D721Med (cell line): ENCODE measurements at places on chromosomes 7 and 10.

GRCh38 chr7:11706666-11707605, 125.1 kb downstream of the THSD7A start:
- DNase-seq: no peak

GRCh38 chr10:52940921-52941320, 168.3 kb upstream of the MBL2 start:
- no peak for DNase-seq

DNA sequence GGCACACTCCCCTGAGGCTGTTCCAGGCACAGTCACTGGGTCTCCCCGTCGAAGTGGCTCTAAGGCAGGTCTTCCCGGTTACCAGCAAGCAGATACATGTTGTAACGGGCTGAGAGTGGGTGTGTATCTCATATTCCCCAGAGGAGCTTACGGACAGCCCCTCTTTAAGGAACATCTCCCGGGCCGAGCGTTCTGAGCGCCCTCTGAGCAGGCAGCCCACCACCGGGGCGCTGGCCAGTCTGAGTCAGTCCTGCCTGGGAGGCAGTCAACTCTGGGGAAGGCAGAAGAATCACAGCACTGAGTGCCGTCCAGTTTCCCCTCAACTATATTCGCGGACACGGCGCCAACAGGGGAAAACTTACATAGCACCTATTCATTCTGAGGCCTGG, 117.4 kb downstream of the LHPP start:
- DNase-seq: no peak

- no peak for DNase-seq
Measured at GRCh38 chr10:79431428-79431827, 14.0 kb downstream of the ZCCHC24 start.

GRCh38 chr7:34596887-34597286, 61.1 kb upstream of the NPSR1 start:
- DNase-seq: no peak

DNA sequence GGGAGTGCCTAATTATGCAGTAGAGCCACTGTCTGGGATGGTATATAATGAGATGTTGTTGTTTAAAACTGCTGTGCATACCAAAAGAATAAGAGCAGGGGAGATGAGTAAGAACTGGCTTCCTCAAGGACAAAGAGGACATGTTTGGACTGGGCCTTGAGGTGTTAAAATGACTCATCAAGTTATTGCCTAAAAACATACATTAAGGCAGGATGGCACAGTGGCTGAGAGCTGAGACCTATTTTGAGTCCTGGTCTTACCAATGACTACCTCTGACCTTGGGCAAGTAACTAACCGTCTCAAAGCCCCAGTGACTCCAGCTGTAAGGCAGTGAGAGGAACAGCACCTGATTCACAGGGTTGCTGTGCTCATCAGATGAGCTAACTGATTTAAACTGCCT, 71.1 kb downstream of the CFAP58 start:
- DNase-seq: no peak

- no peak for DNase-seq
Measured at GRCh38 chr10:25820874-25821273, 113.2 kb upstream of the MYO3A start.

- DNase-seq: no peak
Measured at GRCh38 chr10:4370376-4370775, 455.6 kb upstream of the AKR1E2 start.

DNA sequence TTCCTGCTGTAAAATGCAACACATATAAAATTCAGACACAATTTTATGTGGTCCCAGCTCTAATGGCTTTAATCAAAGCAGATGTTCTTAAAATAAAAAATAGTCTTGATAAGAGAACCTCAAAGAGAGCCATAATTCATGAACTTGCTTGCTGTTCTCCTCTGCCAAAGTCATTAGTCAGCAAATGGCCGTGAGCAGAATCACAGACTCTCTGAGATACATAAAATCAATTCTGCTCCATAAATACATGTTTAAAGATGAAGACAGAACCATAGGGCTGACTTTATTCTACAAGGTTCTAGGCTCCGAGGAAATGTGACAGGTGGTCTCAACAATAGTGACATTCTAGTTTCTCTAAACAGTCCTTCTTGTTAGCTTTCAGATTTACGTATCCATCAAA, 29.8 kb downstream of the HSPA12A start:
- no peak for DNase-seq

GRCh38 chr10:22518167-22518724, 172.9 kb downstream of the SPAG6 start:
- no peak for DNase-seq

- no peak for DNase-seq
Measured at GRCh38 chr7:75024922-75025321, 48.7 kb downstream of the RCC1L start.

DNA sequence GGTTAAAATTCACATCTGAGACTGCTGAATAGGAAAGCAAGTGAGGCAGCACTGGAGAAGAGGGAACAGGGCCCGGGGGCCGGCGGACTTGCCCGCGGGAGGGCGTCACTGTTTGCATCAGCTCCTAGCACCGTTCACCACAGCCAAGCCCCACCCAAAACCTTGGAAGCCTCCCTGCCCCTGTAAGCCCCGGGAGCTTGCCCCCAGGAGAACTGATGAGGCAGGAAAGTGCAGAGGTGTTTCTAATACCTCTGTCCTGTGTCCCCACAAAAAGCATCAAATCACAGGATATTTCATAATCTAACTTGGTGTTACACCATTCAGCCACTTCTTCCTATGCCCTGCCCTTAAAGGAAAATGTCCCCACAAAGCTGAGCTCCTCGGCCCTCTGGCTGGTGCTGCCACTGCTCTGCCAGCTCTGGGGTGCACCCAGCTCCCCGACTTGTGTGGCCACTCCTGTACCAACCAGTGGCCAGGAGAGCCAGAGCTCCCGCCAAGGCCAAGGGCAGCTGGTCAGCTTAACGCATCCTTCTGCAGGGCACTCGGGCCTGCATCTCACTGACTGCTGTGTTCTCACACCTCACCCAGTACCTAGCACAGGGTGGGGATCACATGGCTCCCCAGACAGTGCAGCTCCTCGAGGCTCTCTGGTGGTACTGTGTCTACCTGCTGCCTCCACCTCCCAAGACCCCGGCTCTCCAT, 47.3 kb upstream of the CNPY1 start:
- DNase-seq: no peak

- no peak for DNase-seq
Measured at GRCh38 chr10:48729222-48729621, 44.5 kb downstream of the WDFY4 start.

GRCh38 chr10:48215486-48216203, 58.9 kb downstream of the FRMPD2 start:
- DNase-seq: no peak

DNA sequence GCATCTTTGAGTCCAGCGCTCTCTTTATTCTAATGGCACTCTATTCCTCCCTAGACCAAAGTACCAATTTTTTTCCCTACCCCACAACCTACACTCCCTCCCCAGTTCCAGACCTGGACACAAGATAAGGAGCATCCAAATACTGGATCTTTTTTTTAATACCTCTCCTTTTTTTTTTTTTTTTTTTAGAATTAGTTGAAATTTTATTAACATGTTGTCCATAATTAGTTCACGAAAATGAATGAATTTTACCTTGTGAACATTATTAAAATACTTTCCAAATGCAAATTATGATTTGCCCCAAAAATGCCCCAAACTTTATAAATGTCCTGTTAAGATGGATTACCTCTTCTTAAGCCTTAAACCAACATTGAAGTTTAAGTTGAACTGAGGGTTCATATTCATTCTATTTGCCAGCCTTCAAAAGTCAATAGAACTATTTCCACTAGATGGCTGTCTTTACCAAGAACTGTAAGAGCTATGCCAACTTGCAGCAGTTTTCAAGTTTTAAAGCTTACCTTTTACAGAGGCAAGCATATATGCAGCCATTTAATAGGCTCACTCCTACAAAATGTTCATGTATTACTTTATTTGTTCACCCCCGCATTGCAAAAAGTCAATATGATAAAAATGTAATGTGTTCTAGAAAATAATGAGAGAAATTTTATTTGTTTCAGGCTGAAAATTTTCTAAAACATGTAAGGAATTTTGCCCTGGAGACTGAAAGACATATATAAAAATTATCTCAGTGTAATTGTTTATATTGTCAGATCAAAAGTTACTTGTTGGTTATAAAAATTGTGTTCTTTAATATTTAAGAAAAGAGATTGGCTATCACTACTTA, 39.7 kb upstream of the TNKS2 start:
- DNase-seq: no peak

- no peak for DNase-seq
Measured at GRCh38 chr7:43926798-43927123, 525 bp downstream of the UBE2D4 start.

GRCh38 chr10:34742456-34742855, 72.6 kb downstream of the PARD3 start:
- no peak for DNase-seq
